Renal cortex interstitium (tissue), 15 donors: ENCODE measurements at places on chromosomes 5 and 9. TPM values are rescaled to one million over a fixed set of nuclear protein-coding genes. Genes with fewer than 3 reads are reported as not detected.

- no peak for DNase-seq
Observed at GRCh38 chr5:73499187-73499586, 945 bp downstream of the BTF3 start.

DNA sequence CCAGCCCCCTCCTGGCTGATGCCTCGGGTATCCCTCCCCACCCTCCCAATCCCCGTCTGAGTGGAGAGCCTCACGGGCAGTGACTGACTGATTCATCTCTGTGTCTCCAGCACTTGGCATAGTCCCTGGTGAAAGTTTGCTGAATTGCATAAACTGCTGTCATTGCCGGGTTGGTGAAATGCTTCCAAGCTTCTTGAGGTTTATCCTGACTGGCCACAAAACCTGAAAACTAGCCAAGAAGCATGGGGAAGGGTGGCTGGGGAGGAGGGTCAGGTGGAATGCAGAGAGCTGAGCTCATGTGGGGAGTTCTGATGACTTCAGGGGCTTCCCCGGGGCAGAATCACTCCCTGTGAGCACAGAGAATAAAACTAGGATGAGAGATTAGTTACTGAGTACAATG lies 56.9 kb upstream of the GGTA1 start:
- DNase-seq = no peak

DNA sequence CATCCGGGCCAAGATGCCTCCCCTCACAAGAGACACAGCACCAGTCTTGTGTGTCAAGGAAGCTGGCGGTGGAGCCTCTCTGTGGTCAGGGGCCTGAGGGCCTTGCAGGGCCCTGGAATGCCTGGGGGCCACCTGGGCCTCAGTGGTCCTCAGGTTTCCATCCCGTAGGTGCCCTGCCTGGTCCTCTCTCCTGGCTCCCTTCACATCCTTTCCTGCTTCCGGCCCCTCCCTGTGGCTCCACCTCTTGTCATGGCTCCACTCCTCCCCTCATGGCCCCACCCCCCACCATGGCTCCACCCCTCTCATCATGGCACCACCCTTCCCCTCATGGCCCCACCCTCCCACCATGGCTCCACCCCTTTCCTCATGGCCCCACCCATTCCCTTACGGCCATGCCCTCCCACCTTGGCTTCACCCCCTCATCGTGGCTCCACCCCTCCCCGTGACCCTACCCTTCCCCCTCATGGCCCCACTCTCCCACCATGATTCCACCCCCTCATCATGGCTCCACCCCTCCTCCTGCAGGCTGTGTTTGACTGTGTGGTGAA lies 175.8 kb downstream of the CACNA1B start:
- no peak for DNase-seq

DNA sequence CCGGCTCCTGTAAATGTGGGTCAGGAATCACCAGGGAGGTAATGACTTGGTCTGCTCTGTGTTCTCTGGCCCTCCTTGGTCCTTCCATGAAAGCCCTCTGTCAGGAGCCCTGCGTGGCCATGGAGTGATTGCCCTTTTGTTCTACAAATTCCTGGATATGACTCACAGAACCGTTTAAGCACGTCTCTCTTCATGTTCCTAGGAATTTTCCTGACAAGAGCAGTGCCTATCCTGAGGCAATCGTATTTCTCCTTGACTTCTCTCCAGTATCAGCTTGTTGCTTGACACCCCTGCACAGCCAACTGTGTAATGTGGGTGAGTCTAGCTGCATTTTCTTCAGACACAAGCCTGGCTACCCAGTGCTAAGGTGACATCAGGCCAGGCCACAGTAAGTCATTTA lies 274.3 kb upstream of the ZNF462 start:
- DNase-seq = no peak

GRCh38 chr9:113523421-113524141 lies 60.1 kb downstream of the RGS3 start:
- DNase-seq = no peak

DNA sequence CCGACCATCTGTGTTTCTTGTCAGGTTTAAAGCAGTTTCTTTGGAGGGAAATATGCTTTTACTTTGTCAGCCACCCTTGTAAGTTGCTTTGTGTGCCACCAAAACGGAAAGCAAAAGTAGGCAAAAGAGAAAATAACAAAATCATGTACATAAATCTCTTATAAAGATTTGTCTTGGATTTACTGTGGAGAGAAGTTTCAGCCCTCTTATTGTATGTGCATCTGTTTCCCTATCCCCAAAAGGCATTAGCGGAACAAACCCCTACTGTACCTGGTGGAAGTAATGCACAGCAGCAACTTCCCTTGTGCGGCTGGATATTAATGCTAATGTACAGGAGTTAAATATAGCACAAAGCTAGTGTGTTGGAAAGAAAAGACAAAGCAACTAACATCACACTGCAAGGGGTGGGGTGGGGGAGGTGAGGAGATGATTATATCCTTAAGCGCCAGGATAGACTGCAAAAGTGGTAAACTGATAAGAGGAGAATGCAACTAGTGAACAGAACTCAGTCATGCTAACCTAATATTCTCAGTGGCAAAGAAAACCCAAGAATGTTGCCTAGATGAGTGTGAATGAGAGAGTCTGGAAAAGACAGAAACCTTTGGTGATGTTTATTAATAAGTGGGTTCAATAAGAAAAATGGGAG lies 396.5 kb upstream of the MEF2C start:
- DNase-seq = no peak

DNA sequence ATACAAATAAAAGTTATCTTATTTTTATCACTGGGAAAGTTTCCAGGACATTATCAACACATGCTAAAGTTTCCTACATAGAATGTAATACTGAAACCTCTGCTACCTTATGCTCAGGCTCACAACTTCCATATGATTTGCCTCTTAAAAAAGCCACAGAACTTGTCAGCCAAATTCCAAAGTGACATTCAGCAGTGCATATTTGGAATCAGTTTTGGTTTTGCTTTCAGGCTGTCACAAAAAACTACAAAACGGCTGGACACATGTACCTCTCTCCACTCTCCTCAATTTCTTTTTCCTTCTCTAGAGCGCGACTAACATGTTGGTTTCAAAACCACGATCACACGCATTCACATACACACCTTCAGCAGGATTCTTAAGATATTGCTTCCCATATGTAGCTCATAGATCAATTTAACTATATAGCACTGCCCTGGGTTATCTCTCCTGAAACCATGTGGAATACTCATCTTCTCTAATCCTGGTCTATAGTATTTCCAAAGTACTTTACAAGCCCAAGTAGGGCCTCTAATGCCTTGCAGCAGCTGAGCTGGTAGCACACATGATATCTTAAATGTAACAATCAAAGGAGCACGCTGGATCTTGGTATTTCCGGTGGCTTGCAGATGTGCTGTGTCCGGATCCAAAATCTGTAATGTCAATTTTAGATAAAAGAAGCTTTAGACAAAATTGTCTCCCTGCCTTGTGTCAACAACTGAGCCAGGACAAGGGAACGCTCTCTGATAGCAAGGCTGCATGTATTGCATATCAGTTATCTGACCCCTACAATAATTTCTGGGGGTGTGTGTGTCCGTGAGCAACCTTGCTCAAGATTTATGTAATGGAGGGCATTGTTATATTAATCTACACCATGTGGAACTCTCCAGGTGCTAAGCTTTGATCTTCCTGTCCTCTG lies 203.2 kb downstream of the DMRT2 start:
- DNase-seq = no peak

GRCh38 chr9:34520096-34520495 lies 2.7 kb downstream of the ENHO start:
- DNase-seq = no peak

DNA sequence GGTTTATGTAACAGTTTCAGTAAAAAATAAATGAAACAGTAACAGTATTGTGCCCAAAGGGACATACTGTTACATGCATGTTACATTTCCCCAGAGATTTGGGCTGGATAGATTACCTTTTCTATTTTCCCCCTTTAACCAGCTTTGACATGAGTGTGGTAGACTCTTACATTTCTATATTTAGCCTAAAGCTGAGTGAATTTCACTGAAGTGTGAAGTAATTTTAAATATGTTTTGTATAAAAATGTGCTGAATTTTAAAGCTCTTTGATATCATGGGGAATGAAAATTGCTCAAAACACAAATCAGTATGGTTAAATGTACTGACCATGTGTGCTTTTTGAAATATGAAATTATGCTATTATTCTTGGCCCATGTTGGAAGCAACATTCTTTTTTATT lies 122.3 kb upstream of the CDH10 start:
- no peak for DNase-seq

- no peak for DNase-seq
Observed at GRCh38 chr9:114482593-114482992, 22.7 kb downstream of the WHRN start.

GRCh38 chr5:53985796-53986195 lies 324.6 kb downstream of the ARL15 start:
- no peak for DNase-seq

- DNase-seq = no peak
Observed at GRCh38 chr9:89929673-89930480, 325.1 kb downstream of the GADD45G start.

Gene CDHR2
- 25.8 TPM for polyA plus RNA-seq

Gene BDP1
- polyA plus RNA-seq = 42.2 TPM

Gene SPDL1
- 38.8 TPM for polyA plus RNA-seq
